Left hindlimb (tissue), 1 donor: ENCODE measurements at places on chromosomes 16 and 17.

- DNase-seq: no peak
Observed at GRCh38 chr17:80380068-80380467, 34.9 kb upstream of the ENDOV start.

DNA sequence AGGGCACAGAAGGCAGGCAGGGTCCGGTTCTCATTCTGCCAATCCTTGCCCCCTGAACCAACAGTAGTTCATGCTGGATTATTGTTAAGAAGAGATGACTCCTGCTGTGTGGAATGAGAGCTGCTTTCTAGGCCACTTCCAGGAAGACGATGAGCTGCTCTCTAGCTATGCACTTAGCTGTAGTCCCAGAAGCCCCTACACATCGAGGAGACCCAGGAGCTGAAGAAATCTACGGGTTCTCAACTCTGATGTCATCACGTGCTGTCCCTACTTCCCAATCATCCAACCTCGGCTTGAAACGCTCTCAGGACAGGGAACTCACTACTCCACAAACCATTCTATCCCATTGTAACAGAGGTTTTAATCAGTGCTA lies 29.0 kb upstream of the EMP2 start:
- DNase-seq: no peak

GRCh38 chr16:17194190-17194780 lies 276.5 kb downstream of the XYLT1 start:
- peak; percentile 37 for DNase-seq

DNA sequence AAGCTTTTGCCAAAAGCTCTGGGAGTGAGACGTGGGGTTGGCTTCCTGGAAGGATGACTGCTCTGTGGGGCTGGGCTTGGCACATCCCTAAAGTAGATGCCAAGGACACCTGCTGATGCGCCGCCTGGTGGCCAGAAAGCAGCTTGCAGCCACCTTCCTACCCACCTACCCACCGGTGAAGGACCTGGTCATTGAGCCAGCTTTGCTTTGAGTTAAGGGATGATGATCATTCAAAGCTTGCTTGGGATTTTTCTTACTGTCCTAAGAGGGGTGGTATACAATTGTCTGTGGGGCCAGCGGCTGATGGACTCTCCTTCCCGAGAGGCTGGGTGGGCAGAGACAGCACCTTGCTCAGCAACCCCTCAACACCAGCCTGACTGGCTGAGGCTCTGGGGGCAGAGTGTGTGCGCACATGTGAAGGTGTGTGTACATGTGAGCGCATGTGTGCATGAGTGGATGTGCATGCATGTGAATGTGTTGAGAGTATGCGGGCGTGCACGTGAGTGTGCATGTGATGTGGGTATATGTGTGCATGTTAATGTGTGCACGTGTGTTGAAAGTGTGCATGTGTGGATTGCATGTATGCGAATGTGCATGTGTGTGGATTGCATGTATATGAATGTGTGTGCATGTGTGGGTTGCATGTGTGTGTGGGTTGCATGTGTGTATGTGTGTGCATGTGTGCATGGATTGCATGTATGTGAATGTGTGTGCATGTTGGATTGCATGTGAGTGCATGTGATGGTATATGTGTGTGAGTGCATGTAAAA lies 18.6 kb downstream of the C1QTNF1 start:
- peak; percentile 64 for DNase-seq

GRCh38 chr17:17849147-17849820 lies 12.5 kb upstream of the SREBF1 start:
- DNase-seq: no peak

DNA sequence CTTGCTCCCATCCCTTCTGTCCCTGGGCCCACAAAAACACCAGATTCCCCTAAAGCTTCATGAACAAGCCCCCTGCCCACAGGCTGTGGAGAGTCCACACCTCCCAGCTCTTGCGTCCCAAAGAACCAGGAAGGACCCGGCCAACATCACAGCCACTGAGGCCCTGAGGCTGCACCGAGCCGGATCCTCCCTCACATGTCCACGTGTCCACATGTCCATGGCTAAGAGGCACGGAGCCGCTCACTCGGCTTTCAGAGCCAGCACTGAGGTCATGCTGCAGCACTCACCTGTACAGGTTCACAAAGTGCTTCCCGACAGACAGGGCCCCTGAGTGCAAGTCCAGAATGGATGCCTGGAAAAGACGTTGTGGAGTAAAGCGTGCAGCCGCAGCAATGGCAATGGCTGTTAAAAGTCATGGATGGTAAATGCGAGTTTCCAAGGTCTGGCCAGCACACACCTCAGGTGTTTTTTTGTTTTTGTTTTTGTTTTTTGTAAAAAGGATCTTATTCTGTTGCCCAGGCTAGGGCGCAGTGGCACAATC lies 11.9 kb upstream of the HEXD start:
- no peak for DNase-seq

GRCh38 chr17:42266918-42267766 lies 9.0 kb downstream of the STAT5B start:
- DNase-seq: no peak

- no peak for DNase-seq
Observed at GRCh38 chr17:74217037-74217730, 3.8 kb downstream of the TTYH2 start.

DNA sequence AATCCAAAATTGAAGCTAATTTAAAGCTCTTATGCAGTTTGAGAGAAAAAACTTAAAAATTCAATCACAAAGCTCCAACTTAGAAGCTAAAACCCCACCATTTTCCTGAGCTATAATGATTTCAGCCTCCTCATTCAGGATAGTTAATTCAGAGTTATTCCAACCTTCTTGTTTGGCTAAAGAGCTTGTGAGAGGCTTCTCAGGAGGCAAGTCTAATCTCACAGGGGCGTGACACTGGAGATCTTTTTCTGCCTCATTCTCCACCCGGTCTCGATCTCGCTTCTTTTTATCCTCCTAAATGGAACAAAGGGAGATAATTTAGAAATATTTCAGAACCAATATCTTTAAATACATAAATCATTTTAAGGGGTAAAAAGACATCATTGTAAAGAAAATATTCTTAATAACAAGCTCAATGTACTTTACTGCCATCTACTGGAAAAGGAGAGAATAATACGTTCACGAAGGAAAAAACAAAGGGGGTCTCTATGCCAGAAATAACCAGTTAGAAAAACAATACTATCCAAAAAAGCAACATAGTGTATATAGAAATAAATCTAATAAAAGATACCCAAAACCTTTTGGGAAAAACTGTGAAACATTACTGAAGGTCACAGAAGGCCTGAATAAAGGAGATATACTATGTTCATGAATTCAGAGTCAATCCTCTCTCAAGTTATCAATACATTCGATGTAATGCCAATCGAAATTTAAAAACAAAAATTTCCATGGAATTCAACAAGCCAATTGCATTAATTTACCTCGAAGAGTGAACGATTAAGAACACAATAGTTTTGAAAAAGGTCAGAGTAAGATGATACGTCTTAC lies 13.9 kb downstream of the BRD7 start:
- no peak for DNase-seq

DNA sequence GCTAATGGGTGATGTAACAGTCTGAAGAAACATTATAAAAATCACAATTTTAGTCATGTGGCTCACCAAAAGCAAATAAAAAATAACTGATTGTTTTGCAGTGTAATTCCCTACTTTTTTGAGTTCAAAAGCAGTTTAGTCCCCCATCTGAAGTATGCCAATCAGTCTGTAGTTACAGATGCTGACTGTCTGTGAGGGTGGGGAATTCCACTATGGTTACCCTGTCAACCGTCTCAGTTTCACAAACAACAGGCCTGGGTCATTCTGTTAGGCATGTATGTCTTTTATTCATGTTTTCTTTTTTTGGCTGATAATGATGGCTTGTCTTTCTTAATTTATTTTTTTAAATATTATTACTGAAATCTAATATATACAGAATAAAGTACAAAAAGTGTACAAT lies 69.3 kb downstream of the STXBP4 start:
- no peak for DNase-seq

DNA sequence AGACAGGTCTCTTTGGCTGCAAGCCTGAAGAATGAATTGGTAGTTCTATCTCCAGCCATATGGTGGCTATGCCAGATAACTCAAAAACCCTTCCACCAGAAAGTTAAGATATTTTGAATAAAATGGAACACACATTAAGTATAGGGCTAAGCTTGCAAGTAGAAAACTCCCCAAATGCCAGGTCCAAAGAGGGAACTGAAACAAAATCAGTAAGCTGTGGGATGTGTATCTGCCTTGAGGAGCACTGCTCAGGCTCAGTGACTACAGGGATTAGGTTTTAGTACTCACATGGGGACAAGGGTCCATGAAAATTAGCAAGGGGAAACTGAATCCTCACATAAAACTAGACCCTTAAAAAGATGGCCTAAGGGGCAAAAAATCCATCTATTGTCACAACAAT lies 115.7 kb upstream of the PMFBP1 start:
- no peak for DNase-seq

DNA sequence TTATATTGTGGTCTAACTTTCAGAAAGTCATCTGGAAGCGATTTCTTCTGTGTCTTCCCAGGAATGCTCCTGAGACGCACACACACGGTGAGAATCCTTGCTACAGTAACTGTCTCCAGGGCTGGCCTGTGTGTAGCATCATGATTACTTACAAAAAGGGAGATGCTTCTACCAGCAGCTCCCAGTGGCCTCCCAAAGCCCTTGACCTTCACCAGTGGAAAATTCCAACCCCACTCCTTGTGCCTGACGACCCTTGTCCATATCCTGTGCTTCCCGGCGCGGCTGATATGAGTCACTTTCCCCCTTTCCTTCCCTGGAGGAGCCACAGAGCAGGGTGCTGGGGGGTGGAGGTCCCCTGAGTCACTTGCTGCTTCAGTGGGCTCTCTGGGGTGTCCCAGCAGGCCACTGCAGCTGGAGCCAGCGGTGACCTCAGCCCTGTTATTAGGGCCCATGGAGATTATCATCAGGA lies 22.1 kb upstream of the NAT9 start:
- DNase-seq: no peak

GRCh38 chr16:37511-37910 lies 15.9 kb downstream of the POLR3K start:
- no peak for DNase-seq

GRCh38 chr16:70508752-70509151 lies 14.6 kb downstream of the COG4 start:
- no peak for DNase-seq

- no peak for DNase-seq
Observed at GRCh38 chr17:82836823-82837357, 2.9 kb downstream of the ZNF750 start.

GRCh38 chr17:72913142-72913682 lies 179.3 kb downstream of the SLC39A11 start:
- no peak for DNase-seq

DNA sequence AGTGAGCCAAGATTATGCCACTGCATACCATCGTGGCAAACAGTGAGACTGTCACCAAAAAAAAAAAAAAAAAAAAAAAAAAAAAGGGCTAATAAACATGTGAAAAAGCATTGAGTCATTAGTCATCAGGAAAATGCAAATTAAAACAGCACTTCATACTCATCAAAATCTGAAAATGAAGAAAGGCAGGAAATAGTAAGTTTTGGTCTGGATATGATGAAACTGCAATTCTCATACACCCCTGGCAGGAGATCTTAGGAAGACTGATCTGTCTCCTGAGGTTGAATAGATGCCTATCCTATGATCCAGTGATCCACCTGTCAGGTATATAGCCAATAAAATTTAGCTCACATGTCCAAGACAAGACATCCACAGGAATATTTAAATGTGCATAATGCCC lies 212.7 kb downstream of the CPPED1 start:
- no peak for DNase-seq

DNA sequence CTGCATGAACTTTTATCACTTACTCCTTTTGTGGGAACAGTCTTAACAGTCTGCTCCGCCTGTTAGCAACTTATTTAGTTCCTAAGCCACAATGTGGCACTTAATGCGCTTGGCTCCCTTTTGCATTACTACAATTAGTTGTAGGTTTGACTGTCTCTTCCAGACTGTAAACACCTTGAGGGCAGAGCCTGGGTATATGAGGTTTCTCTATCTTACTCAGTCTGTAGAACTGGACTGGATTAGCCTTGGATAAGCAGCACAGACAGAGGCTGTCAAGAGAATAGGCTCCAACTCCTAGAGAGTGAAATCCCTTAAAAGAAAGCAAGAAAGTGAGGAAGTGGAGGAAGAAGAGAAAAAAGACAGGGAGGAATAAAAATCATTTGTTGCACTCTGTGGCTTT lies 268.3 kb upstream of the MAF start:
- no peak for DNase-seq

GRCh38 chr16:67173323-67173722 lies 3.0 kb downstream of the NOL3 start:
- no peak for DNase-seq

DNA sequence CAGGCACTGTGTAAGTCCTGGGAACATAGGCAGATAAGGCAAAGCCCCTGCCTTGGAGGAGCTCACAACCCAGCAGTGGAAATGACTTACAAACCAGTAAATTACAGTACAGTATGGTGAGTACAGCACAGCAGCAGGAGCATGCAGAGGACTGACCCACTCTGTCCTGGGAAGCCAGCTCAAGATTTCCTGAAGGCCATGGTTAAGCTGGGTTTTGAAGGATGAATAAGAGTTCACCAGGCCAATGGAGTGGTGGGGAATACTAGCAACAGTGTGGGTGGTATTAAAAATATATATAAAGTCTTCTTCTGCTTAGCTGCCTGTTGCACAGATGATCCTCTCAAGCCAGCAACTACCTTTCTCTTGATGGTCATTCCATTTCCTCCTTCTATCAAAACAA lies 3.0 kb upstream of the GAN start:
- DNase-seq: no peak

- DNase-seq: no peak
Observed at GRCh38 chr16:2196162-2196980, at the start of gene CASKIN1. CASKIN1 (minus strand) TSS chr16:2196605; CDS start chr16:2196432, 173 bp downstream.

DNA sequence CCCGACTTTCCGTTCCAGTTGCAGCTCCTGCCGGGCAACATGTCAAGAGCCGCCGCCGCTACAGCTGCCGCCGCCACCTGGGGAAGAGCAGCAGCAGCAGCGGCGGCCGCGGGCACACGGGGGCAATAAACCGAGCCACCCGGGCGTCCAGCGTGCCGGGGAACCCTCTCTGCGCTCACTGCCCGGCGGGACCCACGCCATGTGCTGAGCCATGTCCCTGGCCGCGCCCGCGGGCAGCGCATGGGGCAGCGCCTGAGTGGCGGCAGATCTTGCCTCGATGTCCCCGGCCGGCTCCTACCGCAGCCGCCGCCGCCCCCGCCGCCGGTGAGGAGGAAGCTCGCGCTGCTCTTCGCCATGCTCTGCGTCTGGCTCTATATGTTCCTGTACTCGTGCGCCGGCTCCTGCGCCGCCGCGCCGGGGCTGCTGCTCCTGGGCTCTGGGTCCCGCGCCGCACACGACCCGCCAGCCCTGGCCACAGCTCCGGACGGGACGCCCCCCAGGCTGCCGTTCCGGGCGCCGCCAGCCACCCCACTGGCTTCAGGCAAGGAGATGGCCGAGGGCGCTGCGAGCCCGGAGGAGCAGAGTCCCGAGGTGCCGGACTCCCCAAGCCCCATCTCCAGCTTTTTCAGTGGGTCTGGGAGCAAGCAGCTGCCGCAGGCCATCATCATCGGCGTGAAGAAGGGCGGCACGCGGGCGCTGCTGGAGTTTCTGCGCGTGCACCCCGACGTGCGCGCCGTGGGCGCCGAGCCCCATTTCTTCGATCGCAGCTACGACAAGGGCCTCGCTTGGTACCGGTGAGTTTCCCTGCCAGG lies 604 bp downstream of the HS3ST3B1 start:
- DNase-seq: no peak

- no peak for DNase-seq
Observed at GRCh38 chr16:75371171-75371570, 62.1 kb downstream of the CFDP1 start.

- no peak for DNase-seq
Observed at GRCh38 chr16:87701078-87701460, 64.7 kb downstream of the KLHDC4 start.
